Daoy (cell line): ENCODE measurements at places on chromosomes 12 and 14. TPM values are rescaled to one million over a fixed set of nuclear protein-coding genes. Genes with fewer than 3 reads are reported as not detected.

The DENND5B gene
- 13.2 and 18.1 TPM in 2 replicates for total RNA-seq

The CMA1 gene
- total RNA-seq = not detected in 2 replicates

The AICDA gene
- total RNA-seq = not detected in 2 replicates

The POTEG gene
- total RNA-seq = 0.34 and 0.45 TPM in 2 replicates

The ADCK1 gene
- 1.4 and 5.4 TPM in 2 replicates for total RNA-seq

The CDH24 gene
- total RNA-seq = 4.2 and 5.5 TPM in 2 replicates

The RAB15 gene
- total RNA-seq = 9.9 and 13.8 TPM in 2 replicates
